Esophagus muscularis mucosa (tissue), 4 donors: ENCODE measurements at places on chromosomes 12 and 14. TPM values are rescaled to one million over a fixed set of nuclear protein-coding genes. Genes with fewer than 3 reads are reported as not detected.

DNA sequence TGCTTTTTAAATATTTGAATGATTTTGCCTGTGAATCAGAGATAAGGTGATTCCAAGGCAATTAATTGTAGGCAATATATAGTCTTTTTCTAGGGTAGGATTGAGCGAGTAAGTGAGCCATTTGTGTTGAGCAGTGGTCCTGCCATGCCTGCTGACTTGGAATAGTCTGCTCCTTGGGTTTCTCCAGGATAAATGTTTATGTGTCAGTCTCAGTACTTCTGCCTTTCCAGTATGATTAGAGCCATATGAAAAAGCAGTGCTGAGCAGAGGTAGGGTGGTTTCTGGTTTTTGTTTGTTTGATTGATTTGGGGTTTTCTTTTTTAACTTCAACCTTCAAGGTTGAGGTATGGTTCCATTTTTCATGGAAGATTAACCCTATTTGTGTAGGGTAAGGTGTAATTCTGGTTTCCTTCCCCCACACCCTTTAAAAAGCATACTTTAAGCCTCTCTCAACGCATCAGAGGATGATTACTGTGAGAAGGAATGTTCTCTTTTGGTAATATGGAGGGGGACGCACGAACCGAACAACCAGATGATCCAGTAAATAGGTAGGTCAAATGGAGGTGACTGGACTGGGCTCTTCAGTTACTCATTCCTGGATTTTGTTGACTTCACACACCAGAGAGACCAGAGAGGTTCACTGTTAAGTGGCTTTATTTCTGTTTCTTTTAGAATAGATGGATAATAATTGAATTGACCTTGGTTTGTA, 22.7 kb downstream of the FRMD6 start:
- DNase-seq = no peak
- H3K36me3 ChIP-seq = no peaks in the 10 kb centered on the region
- H3K27ac ChIP-seq = no peak overlapping the region
- no peak overlapping the region for H3K4me3 ChIP-seq
- H3K27me3 ChIP-seq = no peaks in the 10 kb centered on the region

DNA sequence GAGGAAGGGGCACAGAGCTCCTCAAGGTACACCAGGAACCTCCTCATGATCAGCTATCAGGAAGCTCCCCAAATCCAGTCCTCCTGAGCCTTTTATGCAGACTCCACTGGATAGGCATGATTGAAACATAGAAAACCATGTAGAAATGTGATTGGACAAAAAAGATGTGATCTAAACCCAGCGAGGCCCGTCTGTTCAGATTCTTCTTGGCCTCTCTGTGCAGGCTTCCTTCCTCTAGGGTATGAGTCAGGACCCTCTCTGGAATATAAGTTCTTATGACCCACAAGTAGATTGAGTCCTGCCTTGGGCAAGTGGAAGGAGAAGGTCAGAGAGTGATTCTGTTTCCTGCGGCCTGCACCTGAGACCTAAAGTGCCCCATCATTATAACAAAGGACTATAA, 166.3 kb downstream of the PHLDA1 start:
- no peaks in the 10 kb centered on the region for H3K27me3 ChIP-seq
- H3K4me3 ChIP-seq = no peak overlapping the region
- no peak for DNase-seq
- no peak overlapping the region for H3K27ac ChIP-seq
- H3K4me1 ChIP-seq = no peaks in the 10 kb centered on the region
- no peaks in the 10 kb centered on the region for H3K36me3 ChIP-seq

- DNase-seq = no peak
- no peaks in the 10 kb centered on the region for H3K36me3 ChIP-seq
- no peak overlapping the region for H3K4me3 ChIP-seq
Observed at GRCh38 chr14:84445486-84445885, 1084.5 kb upstream of the FLRT2 start.

DNA sequence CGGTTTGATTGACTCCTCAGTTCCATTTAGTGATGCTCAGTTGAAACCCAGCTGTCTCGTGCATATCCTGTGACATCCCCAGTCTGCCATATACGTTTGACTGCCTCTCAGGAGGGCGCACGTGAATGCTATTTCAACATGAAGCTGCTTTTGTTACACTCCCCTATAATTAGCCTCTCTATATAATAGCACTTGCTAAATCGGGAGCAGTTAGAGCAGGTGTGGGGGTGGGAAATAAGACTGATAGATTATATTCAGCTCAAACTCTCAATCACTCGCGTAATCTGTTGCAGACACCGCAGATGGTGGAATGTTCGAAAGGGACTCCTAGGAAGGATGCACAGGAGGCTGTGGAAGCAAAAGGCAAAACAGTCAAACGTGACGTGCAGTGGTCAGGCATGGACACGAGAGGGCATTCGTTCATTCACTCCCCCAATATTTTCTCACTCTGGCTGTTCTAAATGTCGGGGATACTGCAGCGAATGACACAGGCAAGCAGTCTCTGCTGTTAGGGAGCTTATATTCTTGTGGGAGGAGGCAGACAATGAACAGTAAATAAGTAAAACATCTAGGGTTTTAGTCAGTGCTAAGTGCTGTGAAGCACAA, 29.8 kb downstream of the KCNA1 start:
- DNase-seq = no peak
- H3K36me3 ChIP-seq = no peaks in the 10 kb centered on the region
- H3K27me3 ChIP-seq = no peaks in the 10 kb centered on the region
- H3K4me1 ChIP-seq = no peaks in the 10 kb centered on the region
- no peak overlapping the region for H3K4me3 ChIP-seq

- no peak overlapping the region for H3K4me3 ChIP-seq
- no peaks in the 10 kb centered on the region for H3K36me3 ChIP-seq
- DNase-seq = no peak
- H3K4me1 ChIP-seq = no peaks in the 10 kb centered on the region
- no peaks in the 10 kb centered on the region for H3K27me3 ChIP-seq
Observed at GRCh38 chr14:30798516-30798915, 75.8 kb upstream of the COCH start.

Gene RNASE8
- not detected for total RNA-seq

Gene WIF1
- 0.11 TPM for total RNA-seq

Gene P2RX2
- total RNA-seq = 4.1 TPM
